ENCODE measurements at places on chromosomes 11 and 22.

- no peak for DNase-seq
Measured at GRCh38 chr11:83671289-83671688, 385.1 kb upstream of the CCDC90B start.

DNA sequence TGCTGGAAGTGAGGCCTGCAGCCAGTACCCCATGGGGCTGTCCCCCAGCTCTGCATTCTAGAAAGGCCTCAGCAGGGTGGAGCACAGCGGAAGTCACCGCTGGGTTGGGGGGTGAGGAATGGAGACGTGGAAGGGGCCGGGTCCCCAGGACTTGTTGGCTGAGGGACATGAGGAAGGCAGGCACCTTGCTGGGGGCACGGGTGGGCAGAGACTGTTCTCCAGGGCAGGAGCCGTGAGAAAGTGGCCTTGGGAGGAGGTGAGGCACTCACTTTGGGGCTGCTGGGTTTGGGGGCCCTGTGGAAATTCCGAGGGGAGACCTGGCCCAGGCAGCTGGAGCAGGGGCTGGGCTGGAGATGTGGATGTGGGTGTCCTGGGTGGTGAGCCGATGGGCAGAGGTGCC lies 5.0 kb downstream of the TNNI2 start:
- no peak for DNase-seq

DNA sequence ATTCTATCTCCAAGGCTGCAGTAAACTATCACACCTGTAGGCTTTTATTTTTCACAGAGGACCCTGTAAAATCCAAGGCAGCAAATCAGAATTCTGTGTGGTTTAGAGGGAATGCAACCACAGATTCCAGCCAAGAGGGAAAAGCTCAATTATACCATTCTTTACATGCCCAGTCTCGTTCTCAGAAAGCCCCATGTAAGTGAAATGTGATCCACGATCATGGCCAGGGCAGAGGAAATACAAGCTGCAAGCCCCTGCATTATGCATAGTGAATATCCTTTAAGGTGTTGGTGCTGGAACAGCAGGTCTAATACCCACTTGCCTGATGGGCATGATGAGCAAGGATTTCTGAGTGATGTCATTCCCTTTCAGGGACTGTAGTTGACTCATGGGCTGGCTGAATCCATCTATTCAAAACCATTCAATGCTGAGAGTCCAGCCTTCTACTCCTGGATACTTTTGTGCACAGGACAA lies 198.7 kb upstream of the MTMR2 start:
- no peak for DNase-seq

GRCh38 chr11:132258875-132259274 lies 888.5 kb downstream of the NTM start:
- DNase-seq, result no peak

DNA sequence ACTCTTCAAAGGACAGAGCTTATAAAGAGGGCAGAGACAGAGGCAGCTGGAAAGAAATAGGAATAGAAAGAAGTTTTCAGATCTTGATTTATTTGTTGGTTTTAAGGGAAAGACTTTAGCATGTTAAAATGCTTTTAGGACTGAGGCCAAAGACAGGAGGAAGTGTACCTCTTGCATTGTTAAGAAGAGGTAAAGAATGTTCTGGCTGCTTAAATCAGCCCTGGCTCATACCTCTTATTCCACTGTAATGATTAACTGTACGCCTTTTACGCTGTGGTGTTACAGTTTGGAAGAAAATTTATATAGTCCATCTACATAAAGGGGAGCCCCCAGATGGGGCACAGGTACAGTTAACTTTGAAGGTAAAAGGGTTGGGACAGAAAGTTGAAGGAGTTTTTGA lies 10.1 kb upstream of the MPZL2 start:
- no peak for DNase-seq

DNA sequence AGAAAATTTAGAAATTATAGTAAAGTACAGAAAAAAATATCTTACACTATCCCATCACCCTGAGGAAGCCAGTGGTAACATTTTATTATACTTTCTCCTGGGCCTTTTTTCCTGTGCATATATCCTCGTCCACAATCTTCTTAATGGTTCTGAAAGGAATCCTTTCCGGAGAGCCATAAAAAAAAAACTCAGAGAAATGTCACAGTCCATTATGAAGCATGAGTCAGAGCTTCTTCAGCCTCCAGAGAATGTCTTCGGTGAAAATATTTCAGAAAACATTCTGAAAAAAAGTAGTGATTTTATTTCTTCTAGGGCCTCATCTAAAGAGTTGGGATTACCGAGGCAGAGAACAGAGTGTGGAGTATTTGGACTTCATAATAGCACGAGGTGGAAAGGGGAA lies 163.4 kb downstream of the INSC start:
- no peak for DNase-seq

- DNase-seq, result no peak
Measured at GRCh38 chr11:74608431-74608830, 16.0 kb downstream of the POLD3 start.

DNA sequence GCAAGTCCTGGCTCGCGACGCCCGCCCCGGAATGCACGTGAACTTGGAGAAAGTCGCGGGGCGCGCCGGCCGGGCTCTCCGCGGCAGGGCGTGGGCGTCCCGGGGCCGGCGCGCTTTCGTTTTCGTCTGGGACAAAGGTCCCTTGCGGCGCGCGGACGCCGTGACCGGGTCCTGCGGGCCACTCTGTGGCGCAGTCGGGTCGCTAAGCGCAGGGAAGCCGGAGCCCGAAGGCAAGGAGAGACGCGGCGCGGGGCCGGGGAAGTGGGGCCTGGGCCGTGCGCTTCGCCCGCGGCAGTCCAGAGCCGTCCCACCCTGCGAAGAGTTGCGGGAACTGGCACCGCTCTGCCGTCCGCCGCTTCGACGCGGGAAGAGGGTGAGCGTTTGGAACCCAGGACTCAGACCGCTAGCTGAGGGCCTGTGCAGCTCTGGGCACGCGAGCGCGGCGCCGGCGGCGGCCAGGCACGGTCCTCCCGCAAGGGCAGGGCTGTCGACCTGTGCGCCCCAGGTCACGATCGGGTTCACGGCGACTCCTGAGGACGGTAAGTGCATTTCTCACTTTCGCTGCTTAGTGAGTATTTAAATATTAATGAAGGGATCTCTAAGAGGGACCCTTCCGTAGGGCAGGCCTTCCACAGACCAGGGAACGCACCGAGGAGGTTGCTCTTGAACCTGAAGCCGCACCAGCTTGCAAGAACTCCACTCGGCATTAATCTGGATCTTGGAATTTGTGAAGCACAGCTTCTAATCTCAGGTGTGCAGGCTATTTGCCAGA lies 78.0 kb upstream of the PPARA start:
- DNase-seq, result no peak

GRCh38 chr11:111046291-111046690 lies 199.2 kb upstream of the POU2AF2 start:
- DNase-seq, result no peak

- DNase-seq, result no peak
Measured at GRCh38 chr11:75113030-75113429, 16.4 kb upstream of the OR2AT4 start.

DNA sequence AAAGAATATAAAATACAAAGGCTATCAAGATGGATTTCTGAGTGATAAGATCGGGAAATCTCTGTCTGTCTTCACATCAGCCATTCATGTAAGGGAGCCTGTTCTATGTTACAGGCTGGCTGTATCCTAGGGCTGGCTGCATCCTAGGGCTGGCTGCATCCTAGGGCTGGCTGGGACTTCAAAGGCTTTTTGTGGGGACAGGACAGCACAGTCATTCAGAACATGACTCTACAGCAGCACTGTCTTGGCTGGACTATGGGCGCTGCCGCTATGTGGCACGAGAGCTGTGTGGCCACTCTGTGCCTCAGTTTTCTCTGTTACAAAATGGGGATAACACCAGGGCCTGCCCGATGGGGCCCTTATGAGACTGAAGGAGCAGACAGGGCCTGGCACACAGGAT lies 10.2 kb downstream of the ADAMTS8 start:
- no peak for DNase-seq

- DNase-seq, result no peak
Measured at GRCh38 chr22:27614006-27614649, 187.4 kb downstream of the MN1 start.

GRCh38 chr11:47669856-47670255 lies 27.5 kb upstream of the MTCH2 start:
- DNase-seq, result no peak

DNA sequence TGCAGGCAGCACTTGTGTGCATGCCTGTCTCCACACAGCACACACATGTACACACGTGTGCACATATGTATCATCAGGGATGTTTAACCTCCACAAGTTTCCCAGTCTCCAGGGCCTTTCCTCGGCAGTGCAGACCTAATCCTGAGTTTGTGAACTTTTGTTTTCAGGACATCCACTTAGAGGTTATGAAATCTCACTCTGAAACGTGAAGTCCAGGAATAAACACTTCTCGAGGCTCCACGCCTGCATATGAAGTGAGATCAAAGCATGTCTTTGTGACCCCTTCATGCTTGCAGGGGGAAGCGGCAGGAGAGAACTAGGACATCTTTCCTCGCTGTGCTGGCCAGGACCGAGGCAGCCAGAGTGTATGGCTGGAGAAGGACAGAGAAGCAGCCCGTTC lies 3.1 kb downstream of the SHISAL1 start:
- no peak for DNase-seq

- DNase-seq, result no peak
Measured at GRCh38 chr11:110525883-110526282, 96.1 kb downstream of the FDX1 start.

- no peak for DNase-seq
Measured at GRCh38 chr11:121870206-121871045, 245.6 kb downstream of the BLID start.

GRCh38 chr11:112222303-112222702 lies 3.9 kb upstream of the PTS start:
- DNase-seq, result no peak

DNA sequence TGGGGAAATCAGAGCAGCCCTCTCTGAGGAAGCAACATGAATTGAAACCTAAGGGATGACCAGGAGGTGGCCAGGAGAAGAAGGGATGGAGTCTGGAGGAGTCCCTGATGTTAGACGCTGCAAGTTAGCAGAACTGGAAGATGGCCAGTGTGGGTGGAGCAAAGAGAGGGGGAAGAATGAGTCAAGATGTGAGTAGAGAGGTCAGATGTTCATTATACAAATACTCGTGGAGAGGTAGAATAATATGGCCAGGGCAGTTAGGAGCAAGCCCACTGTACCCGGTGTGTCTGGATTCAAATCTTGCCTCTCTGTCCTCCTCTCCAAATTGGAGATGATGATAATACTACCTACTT lies 242.0 kb downstream of the TENM4 start:
- no peak for DNase-seq

DNA sequence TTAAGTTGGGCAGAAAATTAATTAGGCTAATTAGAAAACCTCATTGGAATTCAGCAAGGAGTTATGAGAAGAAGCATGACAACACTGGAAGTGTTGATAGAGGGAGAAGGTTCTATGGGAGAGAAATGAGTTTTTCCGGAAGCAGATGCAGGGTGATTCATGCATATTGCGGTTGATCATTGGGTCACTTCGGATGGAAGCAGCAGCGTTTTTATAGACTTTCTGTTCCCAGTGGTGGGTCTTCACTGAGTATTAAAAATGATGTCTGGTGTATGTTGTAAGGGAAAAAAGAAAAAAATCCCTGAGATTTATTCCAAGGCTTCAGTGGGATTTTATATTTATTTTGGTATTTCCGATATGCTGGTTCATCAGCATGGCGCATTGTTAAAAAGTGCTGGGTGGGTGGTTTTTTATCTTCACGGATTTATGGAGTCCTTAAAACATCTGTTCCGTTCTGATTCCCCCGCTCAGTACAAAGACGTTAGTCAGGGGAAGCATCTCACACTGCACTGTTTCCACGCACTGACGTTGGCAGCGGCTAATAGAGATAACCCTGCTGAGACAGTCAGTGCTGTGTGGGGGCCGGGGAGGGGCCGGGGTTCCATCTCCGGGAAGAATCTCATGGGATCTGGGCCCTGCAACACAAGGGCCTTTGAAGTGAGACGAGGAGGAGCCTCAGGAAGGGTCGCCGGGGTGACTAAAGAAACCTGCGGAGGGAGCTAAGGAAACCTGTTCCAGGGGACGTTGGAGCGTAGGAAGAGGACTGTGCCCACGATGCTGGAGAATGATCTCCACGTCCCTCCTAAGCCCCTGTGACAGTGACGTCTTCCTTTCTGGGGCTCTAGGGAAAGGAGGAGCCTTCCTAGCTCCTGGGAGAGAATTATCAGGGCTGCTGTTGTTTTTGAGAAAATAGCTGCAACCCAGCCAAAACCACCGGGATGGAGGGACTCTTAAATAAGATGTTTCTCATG lies 390.0 kb downstream of the NTM start:
- no peak for DNase-seq

- no peak for DNase-seq
Measured at GRCh38 chr11:72267956-72268617, 24.1 kb upstream of the PHOX2A start.

GRCh38 chr11:119421351-119421750 lies 1.6 kb downstream of the THY1 start:
- DNase-seq, result no peak

- no peak for DNase-seq
Measured at GRCh38 chr11:119933584-119933983, 204.3 kb downstream of the TRIM29 start.

GRCh38 chr11:64351136-64351631 lies 7.8 kb upstream of the RPS6KA4 start:
- DNase-seq, result no peak

DNA sequence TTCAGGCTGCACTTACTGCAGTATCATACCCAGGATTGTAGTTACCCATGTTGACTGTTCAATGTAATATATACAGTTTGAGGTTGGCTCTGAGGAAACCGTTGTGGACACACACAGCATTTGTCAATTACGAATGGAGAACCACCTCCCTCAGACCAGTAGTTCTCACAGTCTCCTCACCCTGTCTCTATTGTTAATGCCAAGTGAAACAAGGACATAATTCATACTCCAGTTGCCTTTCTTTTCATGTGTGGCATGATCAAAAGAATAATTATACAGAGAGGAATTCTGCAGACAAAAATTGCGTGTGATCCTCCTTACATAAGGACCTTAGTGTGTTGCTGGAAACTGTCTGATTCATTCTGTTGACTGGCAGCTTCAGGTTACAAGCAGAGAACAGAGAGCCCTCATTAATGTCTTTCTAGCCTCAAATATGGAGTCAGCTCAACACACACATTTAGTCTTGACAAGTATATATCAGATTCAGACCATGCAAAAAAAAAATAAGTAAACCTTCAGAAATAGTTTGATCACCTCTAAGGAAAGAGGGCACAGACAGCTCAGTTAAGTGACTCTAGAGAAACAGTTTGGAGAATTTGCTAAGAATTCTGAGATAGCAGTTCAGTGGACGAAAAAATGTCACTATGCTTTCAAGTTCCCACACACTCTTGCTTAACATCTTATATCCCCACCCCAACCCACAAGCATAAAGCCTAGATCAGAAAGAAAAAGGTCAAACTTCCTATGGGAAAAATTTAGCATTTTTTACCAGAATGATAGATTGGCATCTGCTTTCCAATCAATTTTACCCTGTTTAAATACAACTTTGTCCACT lies 96.1 kb downstream of the MAML2 start:
- DNase-seq, result no peak

GRCh38 chr11:127114035-127114434 lies 113.5 kb upstream of the KIRREL3 start:
- no peak for DNase-seq
